ENCODE measurements at places on chromosomes 1 and 21. TPM values are rescaled to one million over a fixed set of nuclear protein-coding genes. Genes with fewer than 3 reads are reported as not detected.

GRCh38 chr1:204725821-204726448 lies 40.4 kb upstream of the LRRN2 start:
- no peaks in the 10 kb centered on the region for H3K36me3 ChIP-seq
- DNase-seq, result no peak
- no peaks in the 10 kb centered on the region for H3K27me3 ChIP-seq
- no peak overlapping the region for H3K27ac ChIP-seq
- H3K4me3 ChIP-seq, result no peak overlapping the region

DNA sequence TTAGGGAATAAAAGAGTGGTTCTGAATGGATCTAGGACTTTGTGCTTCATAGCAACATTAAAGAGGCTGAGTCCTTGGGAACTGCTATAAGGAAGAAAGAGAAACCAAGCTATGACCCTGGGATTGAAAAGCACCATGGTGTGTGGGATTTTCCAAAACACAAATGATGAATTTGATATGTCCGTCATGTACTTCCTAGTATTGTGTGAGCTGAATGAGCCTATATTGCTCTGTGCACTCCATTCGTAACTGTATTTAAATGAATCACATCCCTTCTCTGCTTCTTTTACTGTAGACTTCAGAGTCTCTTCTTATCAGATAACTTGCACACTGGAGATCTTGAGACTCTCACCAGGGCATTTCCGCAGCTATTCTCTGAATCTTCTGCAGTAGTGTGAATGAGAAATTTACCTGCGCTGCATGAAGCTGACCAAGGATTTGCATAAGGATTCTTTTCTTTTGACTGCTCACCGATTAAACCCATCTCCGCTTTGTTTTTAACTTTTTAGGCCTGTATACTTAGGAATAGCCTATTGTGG lies 23.1 kb upstream of the OR10J4 start:
- DNase-seq, result no peak
- no peak overlapping the region for H3K4me3 ChIP-seq
- no peaks in the 10 kb centered on the region for H3K27me3 ChIP-seq

DNA sequence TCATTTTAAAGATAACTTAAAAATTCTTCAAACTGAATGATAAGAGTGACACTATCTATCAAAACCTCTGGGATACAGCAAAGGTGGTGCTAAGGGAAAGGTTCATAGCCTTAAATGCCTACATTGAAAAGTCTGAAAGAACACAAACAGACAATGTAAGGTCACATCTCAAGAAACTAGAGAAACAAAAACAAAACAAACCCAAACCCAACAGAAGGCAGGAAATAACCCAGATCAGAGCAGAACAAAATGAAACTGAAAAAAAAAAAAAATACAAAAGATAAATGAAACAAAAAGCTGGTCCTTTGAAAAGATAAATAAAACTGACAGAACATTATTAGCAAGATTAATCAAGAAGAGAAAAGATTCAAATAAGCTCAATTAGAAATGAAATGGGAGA lies 6.8 kb downstream of the ODF2L start:
- no peaks in the 10 kb centered on the region for H3K36me3 ChIP-seq
- H3K27me3 ChIP-seq, result no peaks in the 10 kb centered on the region
- DNase-seq, result peak; percentile 37
- peak overlapping the region; percentile 21 for H3K4me3 ChIP-seq

DNA sequence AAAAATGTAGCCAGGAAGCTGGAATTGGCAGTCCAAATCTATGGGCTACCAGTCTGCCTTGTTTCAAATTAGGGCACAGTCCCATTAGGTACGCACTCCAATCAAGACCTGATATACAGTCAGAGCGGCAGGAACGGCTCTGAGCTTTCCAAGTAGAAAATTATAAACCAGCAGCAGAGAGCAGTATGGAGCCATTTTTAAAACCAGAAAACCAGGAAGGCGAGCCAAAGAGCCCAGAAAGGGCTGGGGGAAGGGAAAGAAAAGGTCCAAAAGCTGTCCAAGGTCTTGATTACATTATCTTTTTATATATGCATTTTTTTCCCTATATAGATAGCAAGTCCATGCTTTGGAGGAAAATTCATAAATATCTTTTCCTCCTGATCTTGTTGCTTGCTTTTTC lies 719.0 kb downstream of the RWDD3 start:
- no peak overlapping the region for H3K27ac ChIP-seq
- DNase-seq, result no peak
- no peaks in the 10 kb centered on the region for H3K36me3 ChIP-seq
- no peak overlapping the region for H3K4me3 ChIP-seq
- no peaks in the 10 kb centered on the region for H3K4me1 ChIP-seq
- no peaks in the 10 kb centered on the region for H3K27me3 ChIP-seq

GRCh38 chr1:204031098-204031710 lies 41.7 kb upstream of the SOX13 start:
- H3K4me1 ChIP-seq, result no peaks in the 10 kb centered on the region
- no peak overlapping the region for H3K4me3 ChIP-seq
- no peak overlapping the region for H3K27ac ChIP-seq
- DNase-seq, result no peak

- H3K4me1 ChIP-seq, result no peaks in the 10 kb centered on the region
- H3K27ac ChIP-seq, result no peak overlapping the region
- H3K27me3 ChIP-seq, result no peaks in the 10 kb centered on the region
- DNase-seq, result no peak
Measured at GRCh38 chr1:115300087-115300876, 37.8 kb downstream of the NGF start.

GRCh38 chr1:38818175-38818976 lies 41.2 kb downstream of the RRAGC start:
- peaks cover 8% of the 10 kb centered on the region for H3K27me3 ChIP-seq
- H3K4me3 ChIP-seq, result peak overlapping the region; percentile 24
- H3K4me1 ChIP-seq, result peaks cover 5% of the 10 kb centered on the region
- peak; percentile 12 for DNase-seq
- H3K36me3 ChIP-seq, result no peaks in the 10 kb centered on the region

Gene RNU1-2
- total RNA-seq, result 3,877 TPM

Gene WDR64
- 0.49 TPM for total RNA-seq

Gene ESPN
- total RNA-seq, result 2.9 TPM

Measured in naive thymus-derived CD4-positive, alpha-beta T cell (primary cell).